ENCODE measurements at places on chromosomes 4 and X.

DNA sequence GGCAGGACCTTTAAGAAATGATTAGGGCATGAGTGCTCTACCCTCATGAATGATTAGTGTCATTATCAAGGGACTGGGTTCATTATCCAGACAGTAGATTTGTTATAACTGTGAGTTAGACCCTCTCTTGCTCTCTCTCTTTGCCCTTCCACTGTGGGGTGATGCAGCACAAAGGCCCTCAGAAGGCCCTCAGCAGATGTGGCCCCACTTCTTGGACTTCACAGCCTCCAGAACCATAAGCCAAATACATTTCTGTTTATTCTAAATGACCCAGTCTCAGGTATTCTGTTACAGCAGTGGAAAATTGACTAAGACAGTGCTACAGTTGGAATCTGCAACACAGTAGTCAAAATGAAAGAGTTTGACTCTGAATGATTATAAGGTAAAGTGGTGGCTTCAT, 17.2 kb upstream of the PDLIM5 start:
- no peak for DNase-seq

DNA sequence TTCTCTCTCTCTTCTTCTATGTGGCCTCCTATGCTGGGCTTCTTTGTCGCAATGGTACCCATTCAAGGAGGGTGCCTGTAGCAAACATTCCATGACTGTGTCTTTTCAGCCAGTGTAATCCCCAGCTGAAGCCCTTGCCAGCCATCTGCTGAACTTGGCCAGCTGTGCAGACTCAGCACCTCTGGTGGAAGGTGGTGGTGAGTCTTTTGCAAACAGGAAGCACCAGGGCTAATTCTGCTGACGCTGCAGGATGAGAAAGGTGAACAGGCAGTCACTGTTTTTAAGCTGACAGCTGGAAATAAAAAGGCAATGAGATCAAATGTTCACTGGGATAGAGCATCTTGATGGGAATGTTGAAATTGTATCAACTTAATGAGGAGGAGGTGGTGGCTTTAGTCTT, 298.7 kb upstream of the CLNK start:
- DNase-seq = no peak

DNA sequence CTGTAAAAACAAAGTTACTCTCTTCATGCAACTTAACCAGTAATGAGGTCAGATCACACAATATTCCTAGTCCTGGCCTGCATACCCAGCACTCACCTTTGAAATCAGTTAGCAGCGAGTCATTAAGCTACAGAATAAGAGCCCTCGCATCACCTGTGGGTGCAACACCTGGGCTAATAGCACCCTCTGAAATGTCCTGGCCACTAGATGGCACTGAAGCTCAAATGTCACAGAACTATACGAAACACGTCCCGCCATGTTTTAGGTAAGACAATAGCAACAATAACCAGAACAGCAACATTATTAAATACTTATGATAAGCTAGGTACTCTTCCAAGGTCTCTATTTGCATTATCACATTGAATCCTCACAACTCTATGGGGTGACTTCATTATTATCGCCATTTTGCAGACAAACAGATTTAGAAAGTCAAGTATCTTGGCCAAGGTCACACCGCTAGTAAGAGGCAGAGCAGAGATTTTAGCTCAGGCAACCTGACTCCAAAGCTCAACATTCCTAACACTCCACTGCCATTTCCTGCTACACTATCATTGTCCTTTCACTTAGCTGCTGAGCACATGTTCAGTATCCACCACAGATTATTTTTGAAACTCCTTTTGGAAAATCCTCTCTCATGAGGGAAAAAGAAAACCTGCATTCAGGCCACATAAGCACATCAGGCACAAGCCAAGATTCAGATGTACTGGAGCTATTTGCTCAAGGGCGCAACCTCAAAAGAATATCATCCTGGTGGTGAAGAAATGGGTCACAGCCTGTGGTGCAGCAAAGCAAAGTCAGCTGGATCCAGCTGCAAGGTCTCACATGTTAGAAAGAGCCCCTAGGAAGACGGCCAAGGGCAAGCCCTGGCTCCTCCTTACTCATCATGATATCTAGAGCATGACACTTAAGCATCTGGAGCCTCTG, 59.5 kb upstream of the KDR start:
- DNase-seq = no peak

- DNase-seq = no peak
These were observed 37.1 kb downstream of the VEGFC start for GRCh38 chr4:176755613-176756012.

DNA sequence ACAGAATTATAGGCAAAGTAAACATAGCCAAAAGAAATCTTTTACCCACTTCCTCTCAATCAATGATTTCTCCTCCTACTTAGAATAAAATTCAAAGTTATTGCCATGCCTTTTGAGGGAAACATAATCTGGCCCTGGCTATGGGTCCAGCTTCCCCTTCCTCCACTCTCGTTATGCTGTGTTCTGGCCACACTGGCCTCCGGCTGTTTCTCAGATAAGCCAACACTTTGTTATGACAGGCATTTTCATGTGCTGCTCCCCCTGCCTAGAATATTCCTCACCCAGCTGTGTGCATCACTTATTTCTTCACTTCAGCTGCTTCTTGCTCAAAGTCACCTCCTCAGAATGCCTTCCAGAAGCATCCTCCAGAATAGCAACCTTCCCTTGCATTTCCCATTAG, 386.6 kb upstream of the AADAT start:
- no peak for DNase-seq

DNA sequence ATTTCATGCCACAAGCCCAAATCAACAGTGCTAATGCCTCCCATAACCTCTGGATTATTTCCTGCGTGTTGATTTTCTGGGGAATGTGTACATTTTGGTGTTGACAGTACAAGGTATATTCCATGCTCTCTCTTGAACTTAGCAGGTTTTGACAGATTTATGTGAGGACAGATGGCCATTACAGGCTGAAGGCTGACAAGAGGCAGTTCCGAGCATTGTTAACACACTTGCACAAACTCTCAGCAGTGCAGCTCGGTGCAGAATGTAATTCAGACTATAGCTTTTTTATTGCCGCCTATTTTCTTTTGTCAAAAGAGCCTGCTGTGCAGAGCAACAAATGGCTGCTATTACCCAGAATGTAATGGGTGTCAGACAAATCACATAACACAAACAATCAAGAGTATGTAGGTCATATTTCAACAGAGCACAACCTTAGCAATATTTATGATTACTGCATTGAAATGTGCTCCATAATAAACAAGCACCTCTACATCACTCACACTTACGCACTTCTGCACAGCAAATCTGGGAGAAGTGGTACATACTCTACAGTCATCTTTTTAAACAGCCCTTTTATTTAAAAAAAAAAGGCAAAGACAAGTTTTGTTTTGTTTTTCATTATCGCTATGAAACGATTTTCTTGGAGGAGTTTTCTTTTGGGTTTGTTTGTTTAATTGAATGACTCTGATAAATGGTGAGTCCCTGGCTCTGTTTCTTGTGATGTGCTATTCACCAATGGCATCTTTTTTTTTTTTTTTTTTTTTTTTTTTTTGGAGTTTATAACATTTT, 71.6 kb downstream of the PPARGC1A start:
- no peak for DNase-seq

- DNase-seq = no peak
These were observed 40.0 kb upstream of the CYP2U1 start for GRCh38 chr4:107891299-107891698.

- no peak for DNase-seq
These were observed 60.9 kb downstream of the CAMK2D start for GRCh38 chr4:113700602-113701150.

GRCh38 chr4:84493092-84493850, 5.8 kb downstream of the NKX6-1 start:
- DNase-seq = no peak

DNA sequence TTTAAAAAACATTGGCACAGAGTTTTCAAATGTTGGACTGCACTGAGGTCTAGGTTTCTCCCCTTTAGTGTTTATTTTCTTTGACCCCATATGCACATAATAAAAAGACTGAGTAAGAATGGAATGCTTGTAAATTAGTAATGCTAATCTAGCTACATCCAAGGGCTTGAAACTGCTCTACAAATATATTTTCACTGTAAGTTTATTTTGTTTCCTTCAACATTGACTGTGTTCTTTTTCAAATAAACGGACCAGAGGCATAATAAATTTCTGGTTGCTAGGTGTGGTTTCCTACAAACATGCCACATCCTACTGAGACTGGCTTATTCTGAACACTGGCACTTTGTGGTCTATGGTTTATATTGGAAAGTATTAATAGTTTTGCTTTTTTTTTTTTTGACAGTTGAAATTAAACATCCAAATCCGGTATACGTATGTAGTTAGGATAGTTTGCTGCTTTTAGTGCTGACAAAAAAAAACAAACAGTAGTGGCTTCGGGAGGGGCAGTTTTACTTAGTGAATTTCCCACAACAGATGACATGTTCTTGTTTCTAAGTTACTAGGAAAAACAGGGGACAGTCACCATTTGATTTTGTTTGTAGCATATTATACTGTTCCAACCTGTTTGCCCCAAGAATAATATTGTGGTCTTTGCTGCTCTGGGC, 13.2 kb downstream of the CA5B start:
- no peak for DNase-seq
